ENCODE measurements at places on chromosomes 7 and 10. TPM values are rescaled to one million over a fixed set of nuclear protein-coding genes. Genes with fewer than 3 reads are reported as not detected.

- no peak for DNase-seq
Observed at GRCh38 chr7:100192969-100193368, 15.3 kb downstream of the STAG3 start.

DNA sequence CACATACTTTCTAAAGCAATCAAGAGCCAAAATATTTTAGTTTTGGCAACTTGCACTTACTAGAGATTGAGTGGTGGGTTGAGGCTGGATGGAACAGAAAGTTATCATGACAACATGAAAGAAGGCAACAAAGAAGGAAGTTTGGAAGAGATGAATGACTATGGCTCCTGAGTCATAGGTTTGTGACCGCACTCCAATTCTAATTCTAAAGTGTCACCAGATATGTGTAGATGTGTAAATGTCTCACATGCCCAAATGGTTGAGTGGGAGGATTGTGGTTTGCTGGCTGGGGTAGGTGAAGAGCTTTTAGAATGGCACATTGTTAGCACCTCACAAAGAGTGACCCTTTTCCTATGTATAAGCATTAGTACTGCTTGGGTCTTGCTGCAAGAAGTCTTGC, 20.2 kb downstream of the TAS2R16 start:
- DNase-seq: no peak

DNA sequence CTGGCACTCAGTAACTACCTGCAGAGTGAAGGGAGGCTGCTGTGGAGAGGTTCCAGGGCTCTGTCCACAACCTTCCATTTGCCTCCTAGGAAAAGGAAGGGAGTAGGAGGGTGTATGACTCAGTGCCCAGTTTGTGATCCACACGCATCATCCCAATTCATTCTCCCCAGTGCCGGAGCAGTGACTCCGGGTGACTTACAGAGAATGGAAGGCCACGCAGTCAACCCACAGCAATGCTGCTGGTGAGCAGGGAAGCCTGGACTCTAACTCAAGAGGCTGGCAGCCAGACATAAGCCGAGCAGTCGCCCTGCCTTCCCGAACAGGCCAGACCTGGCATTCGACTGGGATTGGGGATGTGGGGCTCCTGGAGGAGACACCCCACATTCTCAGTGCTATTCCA, 139.9 kb downstream of the SH3PXD2A start:
- DNase-seq: no peak

DNA sequence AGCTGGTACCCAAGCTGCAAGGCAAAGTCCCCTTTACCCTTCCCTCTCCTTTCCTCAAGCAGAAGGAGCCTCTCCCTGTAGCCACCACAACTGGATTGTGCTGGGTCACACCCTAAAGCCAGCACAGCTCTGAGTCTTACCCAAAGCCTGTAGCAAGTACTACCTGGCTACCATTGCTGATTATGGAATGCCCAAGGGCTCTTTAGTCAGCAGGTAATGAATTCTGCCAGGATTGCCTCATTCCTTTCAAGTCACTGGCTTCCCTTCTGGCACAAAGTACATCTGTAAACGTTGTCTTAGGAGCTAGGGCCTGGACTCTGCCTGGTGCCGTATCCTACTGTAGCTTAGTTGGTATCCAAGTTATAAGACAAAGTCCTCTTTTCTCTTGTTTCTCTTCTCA, 52.0 kb downstream of the FAS start:
- no peak for DNase-seq

GRCh38 chr10:50937230-50937907, 51.9 kb upstream of the A1CF start:
- DNase-seq: no peak

DNA sequence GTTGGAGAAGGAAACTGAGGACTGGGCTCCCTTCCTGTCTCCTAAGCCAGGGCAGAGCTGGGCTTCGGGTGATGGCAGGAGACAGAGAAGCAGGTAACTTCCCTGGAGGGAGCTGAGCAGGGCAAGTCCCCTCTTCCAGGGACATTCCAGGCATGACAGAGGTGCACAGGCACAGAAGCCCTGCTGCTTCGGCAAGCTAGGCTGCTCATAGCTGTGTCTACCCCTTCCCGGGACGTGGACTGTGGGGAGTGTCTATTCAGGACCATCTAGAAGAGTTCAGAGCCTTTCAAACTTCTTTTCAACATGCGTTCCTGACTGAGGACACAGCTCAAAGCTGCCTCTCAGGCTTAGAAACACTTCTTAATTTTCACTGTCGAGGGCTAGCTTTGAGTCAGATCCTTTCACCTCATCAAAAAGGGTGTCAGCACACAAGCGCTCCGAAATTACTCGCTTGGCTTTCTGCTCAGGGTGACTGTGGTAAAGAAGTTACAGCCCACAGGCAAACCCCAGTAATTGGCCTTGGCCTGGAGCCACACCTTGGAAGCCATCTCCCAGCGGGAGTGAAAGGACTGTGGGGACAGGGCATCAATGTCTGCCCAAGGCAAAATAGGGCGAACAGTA, 63.7 kb upstream of the STEAP1B start:
- no peak for DNase-seq

- DNase-seq: no peak
Observed at GRCh38 chr7:453597-454306, 65.9 kb downstream of the PDGFA start.

GRK5 gene
- total RNA-seq: 15.9 TPM

- no peak for DNase-seq
Observed at GRCh38 chr7:1569016-1569415, 816 bp downstream of the PSMG3 start.

DNA sequence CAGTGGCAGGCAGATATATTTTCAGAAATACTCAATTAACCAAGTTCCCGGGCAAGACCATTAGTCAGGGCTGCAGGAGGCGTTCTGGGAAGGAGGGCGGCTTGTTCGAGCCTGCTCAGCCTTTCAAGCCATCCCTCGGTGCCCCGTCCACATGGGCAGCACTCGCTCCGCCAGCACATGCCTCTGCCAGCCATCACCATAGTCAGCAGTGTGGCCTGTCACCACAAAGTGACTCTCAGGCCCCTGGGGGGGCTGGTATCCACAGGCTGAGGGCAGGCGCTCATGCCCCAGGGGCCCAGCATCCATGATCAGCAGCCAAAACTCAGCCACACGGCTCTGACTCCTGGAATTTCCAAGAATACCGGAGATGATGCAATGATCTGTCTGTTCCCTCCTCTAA, 81.9 kb downstream of the CHST15 start:
- DNase-seq: no peak

ITIH2 gene
- not detected for total RNA-seq

DNA sequence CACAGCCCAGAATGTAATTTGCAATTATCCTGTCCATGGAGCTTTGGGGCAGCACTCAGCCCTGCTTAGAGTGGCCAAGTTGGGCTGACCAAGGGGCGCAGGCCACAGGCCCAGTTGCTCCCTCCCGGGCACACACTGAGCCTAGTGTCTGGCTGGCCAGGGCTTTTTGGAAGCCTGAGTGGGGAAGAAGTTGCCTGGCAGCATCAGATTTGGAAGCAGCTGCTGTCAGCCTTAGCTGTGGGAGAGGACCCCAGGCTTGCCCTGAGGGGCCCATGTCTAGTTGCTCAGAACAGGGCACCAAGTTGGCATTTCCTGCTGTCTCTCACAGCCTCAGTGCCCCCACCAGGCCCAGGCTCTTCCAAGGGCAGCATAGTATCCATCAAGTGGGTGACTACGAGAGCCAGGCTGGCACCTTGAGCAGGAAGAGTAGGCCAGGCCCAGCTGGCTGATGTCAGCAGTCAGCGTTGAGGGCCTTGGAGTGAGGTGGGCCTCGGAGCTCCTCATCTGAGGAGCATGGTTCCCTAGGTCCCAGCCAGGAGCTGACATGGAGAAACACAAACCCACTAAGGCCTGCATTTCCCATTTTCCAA, 14.4 kb downstream of the ANTXRL start:
- DNase-seq: no peak
